Thymus (tissue), 14 donors: ENCODE measurements at places on chromosomes 6 and 20. TPM values are rescaled to one million over a fixed set of nuclear protein-coding genes. Genes with fewer than 3 reads are reported as not detected.

The TAAR8 gene
- total RNA-seq, result not detected

The SASH1 gene
- 3.7 TPM for total RNA-seq

The CFB gene
- total RNA-seq, result 17.0 TPM

DNA sequence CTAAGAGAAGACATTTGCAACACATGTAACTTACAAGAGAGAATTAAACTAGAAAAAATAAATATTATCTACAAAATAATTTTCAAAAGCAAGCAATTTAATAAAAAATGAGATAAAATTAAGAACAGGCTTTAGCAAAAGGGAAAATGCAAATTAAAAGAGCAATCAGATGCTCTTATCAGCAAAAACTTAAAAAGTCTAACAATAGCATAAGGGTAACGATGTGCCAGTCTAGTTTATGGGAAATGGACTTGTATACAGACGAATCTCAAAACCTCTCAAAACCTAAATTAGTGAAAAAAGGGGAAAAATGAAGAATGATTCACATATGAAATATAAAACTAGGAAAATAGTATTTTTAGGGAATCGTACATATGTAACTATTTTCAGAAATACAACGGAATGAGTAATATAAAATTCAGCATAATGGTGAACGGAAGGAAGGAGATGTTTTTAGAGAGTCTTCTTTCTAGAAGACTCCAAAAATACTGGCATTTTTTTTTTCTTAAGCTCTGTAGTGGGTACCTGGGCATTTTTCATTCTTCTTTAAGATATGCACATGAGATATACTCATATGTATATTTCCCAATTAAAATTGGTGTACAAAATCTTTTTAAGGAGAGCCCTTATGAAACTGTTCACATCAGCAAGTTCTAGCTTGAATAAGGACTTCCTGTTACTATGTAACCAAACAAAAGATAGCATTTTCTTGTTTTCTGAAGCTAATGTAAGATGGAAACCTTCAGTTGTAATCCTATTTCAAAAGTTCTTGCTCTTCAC, 927 bp upstream of the MANEA start:
- DNase-seq, result peak; percentile 33

DNA sequence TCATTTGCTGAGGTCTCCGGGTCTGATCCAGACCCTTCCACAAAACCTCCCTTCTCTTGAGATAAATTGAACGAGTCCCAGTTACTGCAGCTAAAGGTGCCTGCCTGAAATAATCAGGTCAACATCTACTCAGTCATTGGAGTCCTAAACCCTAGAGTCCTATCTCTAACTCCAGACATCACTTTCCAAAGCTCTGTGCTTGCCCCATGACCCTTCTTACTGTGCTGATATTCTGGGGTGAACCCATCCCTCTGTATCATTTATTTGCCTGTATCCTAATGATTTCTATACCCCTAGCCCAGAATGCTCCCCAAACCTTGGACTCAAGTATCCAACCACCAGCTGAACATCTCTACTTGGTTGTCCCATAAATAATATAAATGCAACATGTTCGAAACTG, 35.7 kb downstream of the CD83 start:
- DNase-seq, result no peak

DNA sequence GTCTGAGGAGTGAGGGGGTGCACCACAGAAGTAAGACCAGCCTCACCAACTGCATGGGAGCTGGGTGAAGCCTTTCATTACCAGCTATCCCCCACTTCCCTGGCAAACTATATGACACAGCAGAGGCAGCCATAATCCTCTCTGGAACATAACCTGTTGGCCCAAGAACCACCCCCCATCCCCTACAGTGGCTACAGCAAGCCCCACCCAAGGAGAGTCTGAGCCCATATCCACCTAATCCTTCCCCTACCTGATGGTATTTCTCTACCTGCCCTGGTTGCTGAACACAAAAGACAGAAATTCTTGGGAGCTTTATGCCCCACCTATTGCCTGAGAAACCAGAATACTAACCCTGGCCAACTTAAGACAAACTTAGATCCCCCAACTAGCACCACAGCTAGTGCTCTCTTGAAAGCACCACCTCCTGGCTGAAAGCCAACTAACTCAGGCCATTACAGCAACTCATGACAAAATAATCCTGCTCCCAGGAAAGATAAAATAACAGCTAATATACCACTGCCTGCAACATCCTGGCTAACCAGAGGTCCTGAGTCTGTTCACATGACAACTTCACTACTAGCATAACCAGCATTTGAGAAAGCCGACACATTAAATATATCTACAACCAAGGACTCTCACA, 11.2 kb downstream of the RNGTT start:
- no peak for DNase-seq

- no peak for DNase-seq
Observed at GRCh38 chr6:126199466-126199865, 140.4 kb upstream of the CENPW start.

DNA sequence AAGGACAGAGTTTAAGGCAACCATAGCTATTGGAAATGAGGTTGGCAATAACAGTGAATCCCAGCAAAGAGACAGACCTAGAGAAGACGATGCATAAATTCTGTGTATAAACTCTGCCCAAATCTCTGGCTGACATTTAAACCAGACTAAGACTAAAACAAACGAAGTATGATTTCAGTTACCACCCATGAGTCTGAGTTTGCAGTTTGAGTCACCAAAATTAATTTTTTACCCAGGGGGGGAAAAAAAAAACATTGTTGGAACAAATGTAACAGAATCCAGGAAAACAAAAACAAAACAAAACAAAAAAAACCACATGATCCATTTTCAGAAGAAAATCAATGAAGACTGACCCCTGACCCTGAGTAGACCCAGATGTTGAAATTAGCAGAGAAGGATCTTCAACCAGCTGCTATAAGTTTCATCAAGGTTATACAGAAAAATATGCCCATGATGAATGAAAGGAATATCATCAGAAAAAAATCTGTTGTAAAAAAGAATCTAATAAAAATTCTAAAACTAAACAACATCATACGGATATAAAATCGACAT, 190.8 kb downstream of the GMDS start:
- DNase-seq, result no peak

- no peak for DNase-seq
Observed at GRCh38 chr6:42316981-42317380, 99.3 kb upstream of the MRPS10 start.

DNA sequence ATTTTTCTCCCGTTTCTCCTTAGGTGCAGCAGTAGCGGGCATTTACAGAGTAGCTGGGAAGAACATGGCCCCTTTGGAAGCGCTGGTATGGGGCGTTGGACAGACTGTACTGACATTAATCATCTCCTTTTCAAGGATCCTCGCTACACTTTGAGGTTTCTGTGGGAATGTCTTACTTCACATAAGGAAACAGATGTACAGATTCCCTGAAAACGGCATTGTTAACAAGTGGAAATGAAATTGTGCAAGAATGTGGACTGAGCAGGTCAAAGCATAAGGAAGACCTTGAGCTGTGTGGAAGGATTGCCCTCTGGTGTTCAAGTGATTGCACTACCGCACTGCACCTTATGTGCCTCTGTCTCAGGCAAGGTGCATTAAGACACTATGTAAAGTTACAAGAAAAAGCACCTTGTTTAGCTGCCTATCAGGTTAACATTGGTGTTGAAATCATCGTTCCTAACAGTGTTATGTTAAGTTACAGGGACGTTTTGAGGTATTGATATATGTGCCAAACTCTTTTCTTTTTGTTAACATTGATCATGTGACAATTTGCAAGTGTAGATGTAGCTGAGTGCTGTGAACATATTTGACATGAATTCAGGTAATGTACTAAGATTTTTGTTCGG, 38.0 kb downstream of the TMEM170B start:
- peak; percentile 57 for DNase-seq

- no peak for DNase-seq
Observed at GRCh38 chr20:5148581-5148980, 21.8 kb downstream of the CDS2 start.

DNA sequence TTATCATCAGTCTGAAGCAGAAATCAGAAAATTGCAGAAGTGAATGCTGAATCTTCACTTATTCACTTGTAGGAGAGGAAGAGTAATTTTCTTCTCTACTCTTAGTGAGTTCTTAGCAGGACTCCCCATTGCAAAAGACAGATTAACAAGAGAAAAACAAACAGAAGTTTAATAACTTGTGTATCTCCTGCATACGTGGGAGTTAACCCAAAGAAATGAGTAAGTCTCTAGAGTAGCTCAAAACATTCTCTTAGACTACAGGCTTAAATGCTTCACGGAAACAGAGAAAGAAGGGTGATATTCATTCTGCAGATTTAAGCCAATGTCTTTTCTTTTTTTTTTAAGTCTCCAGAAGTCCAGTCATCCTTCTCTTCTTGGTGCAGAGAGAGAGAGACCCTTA, 97.9 kb upstream of the TMEM181 start:
- no peak for DNase-seq

DNA sequence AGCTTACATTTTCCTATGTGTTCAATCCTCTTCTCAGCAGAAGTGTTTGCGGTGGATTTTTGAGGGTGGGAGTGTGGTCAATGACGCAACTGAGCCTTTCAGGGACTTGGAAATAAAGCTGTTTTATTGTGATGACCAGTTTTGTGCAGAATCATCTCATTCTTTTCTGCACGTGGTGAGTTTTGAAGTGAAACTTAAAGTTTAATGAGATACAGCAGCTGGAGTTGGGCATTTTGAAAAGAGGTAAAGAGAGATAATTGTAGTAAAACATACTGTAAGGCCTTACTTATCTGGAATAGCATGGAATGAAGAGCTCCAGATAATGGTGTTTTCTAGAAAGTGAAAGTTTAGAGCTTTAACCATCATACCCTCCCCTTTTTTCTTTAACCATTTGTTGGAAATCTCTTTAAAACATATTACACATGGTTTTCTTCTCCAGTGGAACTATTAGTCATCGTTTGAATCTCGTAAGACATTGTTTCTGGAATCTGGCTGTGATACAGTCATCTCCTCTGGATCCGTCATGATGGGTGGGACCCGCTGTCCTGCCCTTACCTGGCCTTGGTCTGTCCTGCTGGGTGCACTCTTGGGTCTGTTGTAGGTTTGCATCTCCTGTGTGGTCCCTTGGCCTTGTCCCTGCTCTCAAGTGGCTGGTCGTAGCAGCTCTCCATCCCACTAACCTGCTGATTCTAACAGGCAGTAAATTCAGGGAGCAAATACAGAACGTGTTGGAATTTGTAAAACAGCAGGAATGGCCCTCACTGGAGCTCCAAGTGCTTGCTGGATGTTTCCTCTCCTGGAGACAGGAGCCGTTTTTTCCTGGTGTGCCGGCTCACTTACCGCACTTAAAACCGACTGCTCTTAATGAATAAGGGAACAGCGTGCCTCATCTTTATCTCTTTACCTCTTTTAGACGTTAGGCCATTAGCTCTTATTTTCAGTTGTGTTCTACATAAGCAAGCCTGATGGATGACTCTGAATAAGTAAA, 29.8 kb downstream of the UST start:
- DNase-seq, result no peak

DNA sequence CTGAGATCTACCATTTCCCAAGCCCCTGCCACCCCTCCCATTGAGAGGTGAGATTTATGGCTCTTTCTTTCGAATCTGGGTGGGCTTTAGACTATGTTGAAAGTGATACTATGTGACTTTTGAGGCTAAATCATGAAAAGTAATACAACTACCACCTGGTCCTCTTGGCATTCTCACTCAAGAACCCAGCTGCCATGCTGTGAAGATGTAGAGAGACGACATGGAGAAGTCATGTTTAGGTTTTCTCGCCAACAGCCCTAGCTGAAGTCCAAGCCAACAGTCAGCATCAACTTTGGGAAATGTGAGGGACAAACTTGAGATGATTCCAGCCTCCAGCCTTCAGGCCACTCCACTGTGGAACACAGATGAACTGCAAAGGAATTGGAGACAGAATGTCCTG, 108.7 kb downstream of the SCP2D1 start:
- DNase-seq, result no peak
